ENCODE measurements at places on chromosomes 6 and 20. TPM values are rescaled to one million over a fixed set of nuclear protein-coding genes. Genes with fewer than 3 reads are reported as not detected.

DNA sequence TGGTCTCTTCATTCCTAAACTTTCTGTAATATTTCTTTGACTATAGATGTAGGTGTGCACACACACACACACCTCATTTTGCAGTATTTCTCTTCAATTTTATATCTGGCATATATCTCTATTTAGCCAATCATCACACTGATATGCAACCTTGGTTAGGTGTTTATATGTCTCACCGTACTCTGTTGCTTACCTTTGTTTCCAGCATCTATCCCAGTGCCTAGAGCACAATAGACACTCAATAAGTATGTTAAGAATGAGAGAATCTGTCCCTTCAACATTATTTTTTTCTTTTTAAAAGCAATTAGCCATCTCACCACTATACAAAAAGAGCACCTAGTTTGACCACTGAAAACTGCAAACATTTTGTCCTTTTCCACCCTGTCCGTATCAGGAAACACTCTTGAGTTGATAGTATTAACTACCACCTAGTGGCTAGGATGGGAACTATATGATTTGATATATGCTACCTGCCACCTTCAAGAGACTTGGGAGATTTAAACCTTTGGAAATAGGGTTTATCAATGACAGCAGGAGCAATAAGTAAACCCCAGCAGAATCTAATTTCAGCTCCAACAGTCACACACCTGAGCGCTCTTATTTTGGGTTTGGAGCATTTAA, 48.7 kb upstream of the RSPO3 start:
- DNase-seq: no peak

GRCh38 chr6:38933426-38933825, 115.2 kb upstream of the GLP1R start:
- DNase-seq: no peak

DNA sequence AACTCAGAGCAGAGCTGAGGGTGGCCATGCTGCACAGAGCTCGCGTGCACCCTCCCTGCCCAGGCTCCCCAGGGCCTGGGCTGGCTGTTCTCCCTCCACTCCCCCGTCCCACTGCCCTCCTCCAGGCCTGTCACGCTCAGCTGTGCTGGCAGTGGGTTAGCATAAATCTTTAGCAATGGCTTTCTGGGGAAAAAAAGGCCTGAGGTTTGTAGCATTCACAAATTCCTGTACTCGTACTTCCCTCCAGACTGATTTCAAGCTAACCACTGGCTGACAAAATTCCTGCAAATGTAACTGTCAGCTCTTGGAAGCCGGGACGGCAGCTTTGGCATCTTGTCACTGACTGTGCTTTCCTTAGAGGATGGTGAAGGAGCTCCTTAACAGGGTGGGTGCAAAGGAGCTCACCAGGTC, 22.3 kb upstream of the SMOC2 start:
- DNase-seq: no peak

Gene FAM184A
- total RNA-seq: 7.7 TPM

DNA sequence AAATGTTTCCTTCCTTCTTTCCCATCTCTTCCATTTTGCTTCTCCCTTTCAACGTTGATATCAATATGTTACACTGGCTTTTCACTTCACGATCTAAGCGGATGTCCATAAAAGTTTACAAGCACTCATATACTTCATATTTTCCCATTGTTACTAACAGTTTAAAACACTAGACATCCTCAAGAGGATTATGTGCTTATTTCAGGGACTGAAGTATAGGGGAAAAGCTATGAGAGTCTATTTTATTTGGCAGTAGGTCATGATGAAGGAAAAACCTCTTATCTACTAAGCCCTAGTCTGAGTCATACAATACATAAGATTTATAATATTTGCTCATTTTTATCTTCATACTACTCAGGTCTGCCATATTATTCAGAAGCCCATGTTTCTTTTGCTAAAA, 20.6 kb upstream of the EPB41L2 start:
- no peak for DNase-seq

Gene GNMT
- total RNA-seq: 0.99 TPM

DNA sequence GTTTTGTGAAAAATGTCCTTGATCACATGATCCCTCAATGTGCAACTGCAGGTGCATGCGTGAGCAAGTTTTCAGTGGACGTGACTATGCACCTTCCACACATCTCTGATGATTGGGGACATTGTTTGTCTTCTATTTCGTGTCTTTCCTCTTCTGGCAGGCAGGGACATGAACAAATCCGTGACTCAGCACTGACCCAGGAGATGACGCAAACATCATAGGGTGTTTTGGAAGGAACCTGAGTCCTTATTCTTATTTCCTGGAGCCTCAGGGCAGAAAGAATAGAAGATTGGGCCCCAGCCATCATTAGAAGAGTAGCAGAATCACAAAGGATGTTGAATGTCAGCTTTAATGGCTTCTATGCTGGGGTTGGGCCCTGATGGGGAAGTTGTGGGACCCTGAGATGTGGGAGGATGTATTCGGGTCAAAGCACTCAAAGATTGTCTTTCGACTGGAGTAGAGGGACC, 11.9 kb upstream of the SIRPD start:
- DNase-seq: no peak

DNA sequence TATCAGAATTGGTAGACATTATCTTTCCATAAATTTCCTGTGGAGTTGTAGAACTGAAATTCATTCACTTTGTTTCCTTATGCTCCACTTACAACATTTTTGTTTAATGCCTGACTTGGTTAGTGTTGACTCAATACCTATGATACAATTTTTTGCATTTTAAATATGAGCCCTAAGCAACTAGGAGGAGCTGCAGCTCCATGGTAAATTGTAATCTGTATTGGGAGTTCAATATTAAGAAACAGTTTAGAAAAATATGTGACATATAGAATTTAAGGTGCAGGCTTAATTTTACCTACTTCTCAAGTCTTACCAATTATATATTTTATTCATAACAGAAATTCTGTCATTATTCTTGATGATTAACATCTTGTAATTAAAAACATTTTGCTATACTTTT, 868.3 kb downstream of the EYS start:
- DNase-seq: no peak

- DNase-seq: no peak
Observed at GRCh38 chr6:160005861-160006540, 37.1 kb downstream of the IGF2R start.

DNA sequence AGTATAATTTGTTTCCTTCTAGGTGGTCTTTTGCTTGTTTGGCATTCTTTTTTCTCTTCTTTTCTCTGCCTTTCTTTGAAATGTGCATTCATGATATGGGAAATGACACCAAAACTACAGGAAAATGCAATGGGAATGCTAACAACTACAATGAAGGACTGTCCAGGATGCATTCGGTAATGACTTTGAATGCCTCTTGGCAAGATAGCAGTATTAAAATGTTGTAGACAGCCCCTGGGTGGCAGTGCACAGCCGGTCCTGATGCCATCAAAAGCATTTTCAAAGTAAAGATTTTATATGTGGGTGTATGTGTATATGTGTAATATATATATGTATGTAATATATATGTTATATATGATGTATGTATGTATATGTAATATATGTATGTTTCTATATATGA, 218.8 kb upstream of the MMS22L start:
- DNase-seq: no peak

Gene GABRR1
- total RNA-seq: not detected

Gene EYA2
- not detected for total RNA-seq

Gene EPPIN
- not detected for total RNA-seq

GRCh38 chr6:169362501-169363121, 109.0 kb upstream of the THBS2 start:
- DNase-seq: no peak

DNA sequence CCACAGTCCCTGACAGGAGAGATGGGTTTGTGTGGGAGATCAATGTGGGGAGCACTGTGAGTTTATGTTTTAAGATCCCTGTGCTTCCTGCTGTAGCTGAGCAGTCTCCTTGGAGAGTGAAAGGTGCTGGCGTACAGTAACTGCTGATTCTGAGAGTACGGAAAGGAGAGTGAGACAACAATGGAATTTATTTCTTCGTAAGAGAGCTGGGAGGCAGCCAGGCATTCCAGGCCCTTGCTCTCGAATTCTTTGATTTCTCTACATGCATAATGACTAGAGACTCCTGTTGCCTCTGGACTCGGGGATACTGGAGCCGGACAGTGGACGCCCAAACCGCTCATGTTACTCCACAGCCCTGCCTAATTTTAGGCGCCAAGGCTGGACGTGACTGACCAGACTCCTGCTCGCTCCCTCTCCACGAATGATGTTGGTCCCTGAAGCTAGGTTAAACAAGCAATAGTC, 131.0 kb upstream of the PHACTR1 start:
- no peak for DNase-seq

- no peak for DNase-seq
Observed at GRCh38 chr20:58179083-58179431, 49.4 kb downstream of the ANKRD60 start.

DNA sequence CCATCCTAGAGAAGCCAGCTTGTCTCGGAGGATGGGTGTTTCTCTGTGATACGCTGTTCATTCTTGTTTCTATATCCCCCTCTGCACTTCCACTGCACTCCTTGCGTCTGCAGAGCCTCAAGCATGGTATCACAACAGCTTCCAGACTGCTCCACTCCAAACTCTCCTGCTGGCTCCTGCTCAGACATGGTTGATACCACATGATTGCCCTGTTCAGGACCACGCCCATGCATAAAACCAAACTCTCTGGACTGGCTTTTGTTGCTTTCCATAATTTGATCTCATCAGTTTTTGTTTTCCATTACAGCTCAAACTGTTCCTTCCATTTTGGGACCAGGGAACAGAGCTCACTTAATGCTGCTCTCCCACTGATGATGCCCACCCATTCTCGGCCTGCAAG, 30.0 kb upstream of the SMIM29 start:
- no peak for DNase-seq

Gene ARHGAP40
- not detected for total RNA-seq

DNA sequence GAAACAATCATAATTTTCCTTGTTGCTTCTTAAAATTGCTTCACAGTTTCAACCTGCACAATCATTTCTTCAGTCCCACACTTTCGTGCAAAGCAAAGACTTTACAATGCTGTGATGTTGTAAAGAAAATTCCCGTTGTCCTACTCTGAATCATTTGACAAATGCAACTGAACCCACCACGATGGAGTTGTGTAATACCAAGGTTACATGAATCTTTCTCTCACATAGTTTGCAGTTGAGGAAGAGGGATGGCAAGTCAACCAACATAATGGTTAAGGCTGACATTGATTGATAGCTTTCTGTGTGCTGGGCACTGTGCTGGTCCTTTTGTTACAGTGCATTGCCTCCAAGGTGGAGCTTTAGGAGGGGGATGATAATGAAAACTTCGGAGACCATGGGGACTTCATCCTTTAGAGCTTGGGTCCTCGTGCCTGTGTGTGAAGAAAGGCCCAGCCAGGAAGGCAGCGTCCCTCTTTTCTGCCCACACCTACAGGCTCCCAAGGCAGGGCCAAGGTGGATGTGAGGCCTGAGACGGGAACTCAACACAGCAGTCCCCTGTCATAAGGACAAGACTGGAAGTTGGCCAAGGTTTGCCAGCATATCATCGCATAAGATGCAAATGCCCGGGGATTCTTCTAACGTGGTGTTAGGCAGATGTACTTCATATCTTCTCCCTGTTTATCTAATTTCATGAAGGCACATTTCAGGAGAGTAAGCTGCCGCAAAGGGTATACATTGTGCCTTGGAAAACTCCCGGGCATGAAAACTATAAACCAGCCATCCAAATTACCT, 96.9 kb downstream of the LY86 start:
- no peak for DNase-seq

Gene EDEM2
- total RNA-seq: 22.7 TPM

Gene VIP
- not detected for total RNA-seq

DNA sequence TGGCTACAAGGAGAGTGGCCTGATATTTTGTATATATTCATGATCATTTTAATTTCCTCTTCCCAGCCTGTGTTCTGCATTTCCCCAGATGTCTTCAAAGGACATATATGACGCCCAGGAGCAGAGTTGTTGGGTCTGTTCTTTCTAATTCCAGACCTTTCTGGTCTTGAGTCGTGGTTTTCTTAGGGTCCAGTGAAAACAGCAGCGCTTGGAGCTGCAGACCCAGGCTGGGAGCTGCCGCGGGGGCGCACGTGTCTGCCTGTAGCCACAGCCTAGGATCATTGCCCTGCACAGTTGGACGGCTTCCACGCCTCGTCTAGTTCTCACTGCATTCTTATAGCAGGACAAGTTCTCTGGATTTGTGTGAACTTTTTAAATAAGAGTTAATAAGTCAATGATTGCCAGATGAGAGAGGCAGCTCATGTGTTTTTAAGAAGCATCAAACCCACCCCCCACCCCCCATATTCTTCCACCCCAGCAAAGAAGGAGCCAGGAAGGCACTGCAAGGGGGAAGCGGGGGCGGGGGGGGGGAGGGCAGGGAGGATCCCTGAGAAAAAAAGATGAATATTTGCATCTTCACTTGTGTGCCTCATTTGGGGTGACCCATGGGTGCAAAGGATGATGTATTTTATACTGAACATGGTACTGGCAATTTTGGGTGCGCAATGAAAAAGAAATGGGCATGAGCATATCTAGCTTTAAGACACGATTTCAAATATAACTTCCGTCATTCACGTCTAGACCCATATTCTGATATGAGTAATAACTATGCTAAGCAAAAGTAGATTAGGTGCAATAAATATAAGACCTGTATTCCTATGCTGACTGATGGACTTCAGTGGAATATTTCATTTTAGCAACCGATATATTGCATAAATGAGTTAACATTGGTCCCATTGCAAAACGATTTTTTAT, 160.0 kb downstream of the TBXT start:
- no peak for DNase-seq

Gene STX16
- total RNA-seq: 190 TPM

GRCh38 chr6:116012471-116012949, 48.2 kb downstream of the FRK start:
- no peak for DNase-seq

GRCh38 chr6:143697076-143697800, 19.5 kb downstream of the PHACTR2 start:
- DNase-seq: no peak

- DNase-seq: no peak
Observed at GRCh38 chr6:129104131-129104530, 221.2 kb downstream of the LAMA2 start.

Gene TGM2
- total RNA-seq: not detected

DNA sequence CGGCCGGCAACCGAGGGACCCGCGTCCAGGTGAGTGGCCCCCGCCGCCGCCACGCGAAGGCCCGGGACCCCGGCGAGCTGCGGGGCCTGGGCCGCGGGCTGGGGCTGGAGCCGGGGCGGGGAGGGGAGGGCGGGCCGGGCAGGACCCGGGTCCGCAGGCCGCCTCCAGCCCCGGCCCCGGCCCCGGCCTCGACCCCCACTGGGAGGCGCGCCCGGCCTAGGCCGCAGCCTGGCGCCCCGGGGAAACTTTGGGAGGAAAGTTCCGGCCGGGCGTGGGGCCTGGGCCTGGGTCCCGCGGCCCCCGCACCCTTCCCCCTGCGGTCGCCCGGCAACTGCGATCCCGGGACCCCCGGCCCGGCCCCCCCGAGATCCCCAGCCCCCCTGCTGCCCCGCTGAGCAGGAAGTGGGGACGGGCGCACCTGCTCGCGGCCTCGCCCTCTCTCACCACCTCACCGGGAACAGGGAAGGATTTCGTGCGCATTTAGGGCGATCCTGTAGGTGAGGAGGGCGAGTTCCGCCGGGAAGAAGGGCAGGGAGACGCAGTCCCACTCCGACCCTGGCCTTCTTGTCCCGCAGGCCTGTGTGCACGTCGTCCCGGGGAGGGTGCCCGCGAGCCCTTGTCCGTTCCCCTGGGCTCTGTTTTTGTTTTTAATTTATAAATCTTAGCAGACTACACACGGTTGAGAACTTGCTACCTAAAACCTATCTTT, 402 bp downstream of the OSBPL2 start:
- DNase-seq: peak; percentile 29

Measured in CD4-positive, CD25-positive, alpha-beta regulatory T cell (primary cell).